ENCODE measurements at places on chromosomes 2 and 18.
A peak's percentile ranks its signal among the peaks of the same experiment; 100 is the strongest.

GRCh38 chr2:238636269-238637073 lies 209.7 kb downstream of the ASB1 start:
- ATAC-seq = no peak

DNA sequence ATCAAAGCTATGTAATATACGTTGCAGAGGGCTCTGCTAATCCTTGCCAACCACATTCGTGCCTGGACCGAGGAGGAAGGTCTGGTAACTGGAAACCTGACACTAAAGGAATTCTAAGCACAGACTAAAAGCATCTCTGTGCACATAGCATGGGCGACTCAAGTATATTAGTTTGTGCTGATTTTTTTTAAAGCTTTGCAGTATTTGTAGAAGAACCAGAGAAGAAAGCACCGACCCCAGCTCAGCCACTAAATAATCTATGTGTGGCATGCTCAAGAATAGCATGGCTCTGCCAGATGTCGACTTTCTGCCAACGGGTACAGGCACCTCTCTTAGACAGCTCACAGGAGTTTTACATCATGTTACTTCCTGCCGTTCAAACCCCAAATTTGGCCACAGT lies 73.2 kb upstream of the NRP2 start:
- no peak for ATAC-seq

DNA sequence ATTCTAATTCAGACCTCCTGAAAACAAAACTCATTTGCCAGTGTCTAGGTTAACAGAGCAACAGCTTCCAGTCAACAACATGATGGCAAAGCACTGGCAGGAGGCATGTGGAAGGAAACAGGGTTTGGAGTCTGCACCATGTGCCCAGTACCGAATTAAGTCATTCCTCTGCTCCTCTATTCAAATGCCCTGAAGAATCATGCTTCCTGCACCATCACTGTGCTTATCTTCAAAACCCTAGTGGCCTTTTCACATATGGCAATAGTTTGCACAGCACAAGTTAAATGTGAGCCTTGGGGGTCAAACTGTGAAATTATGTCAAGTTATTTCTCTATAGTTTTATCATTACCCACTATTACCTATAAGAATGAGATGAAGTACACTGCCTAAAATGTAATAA lies 75.4 kb upstream of the GRB14 start:
- no peak for ATAC-seq

GRCh38 chr18:45236676-45237075 lies 378.6 kb upstream of the SLC14A2 start:
- no peak for ATAC-seq

- ATAC-seq = no peak
These were observed 351.7 kb upstream of the CDH7 start for GRCh38 chr18:65399091-65399490.

DNA sequence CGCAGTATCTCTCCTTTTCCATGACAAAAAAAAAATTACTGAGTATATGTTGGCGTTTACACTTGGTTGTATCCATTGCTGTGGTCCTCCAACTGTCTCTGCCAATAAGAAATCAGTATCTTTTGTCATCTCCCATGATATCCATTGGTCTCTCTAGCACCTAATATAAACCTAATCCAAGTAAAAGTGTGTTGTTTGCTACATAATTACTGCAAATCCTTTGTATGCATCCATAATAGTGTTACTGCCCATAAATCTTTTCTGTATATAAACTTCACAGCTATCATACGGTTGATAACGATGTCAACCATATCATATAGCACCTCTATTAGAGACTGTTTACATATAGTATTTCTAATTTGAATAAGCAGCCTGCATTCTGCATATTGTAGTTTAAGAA lies 226.9 kb downstream of the AGPS start:
- ATAC-seq = no peak

DNA sequence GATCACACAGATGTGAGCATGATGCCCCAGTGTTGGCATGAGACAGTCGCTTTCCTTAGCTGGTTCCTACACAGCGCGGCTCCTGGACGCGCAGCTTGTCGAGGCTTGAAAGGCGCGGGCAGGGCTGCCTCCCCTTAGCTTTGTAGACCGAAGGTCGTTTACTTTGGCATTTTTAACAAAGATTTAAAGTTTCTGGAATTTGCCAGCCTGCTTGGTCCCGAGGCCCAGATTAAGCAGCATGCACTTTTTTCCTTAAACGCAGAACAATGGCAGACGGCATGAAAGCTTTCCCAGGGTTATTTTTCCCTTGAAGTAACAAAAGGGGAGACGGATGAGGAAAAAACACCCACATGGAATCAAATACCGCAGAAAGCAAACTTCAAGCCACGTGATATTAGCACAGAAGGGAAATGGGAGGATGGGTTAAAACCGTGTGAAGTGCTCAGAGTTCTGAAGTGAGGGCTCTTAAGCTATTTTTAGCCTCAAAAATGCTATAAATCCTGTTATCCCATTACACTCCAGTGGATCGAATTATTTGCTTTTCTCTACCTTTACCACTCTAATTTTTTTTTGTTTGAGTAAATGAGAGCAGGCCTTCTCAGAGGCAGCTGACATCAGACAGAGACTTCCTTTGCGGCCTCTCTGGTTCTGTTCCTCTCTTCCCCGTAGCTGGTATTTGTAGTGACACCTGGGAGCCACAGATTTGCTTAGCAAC lies 55.7 kb downstream of the NPAS2 start:
- no peak for ATAC-seq

DNA sequence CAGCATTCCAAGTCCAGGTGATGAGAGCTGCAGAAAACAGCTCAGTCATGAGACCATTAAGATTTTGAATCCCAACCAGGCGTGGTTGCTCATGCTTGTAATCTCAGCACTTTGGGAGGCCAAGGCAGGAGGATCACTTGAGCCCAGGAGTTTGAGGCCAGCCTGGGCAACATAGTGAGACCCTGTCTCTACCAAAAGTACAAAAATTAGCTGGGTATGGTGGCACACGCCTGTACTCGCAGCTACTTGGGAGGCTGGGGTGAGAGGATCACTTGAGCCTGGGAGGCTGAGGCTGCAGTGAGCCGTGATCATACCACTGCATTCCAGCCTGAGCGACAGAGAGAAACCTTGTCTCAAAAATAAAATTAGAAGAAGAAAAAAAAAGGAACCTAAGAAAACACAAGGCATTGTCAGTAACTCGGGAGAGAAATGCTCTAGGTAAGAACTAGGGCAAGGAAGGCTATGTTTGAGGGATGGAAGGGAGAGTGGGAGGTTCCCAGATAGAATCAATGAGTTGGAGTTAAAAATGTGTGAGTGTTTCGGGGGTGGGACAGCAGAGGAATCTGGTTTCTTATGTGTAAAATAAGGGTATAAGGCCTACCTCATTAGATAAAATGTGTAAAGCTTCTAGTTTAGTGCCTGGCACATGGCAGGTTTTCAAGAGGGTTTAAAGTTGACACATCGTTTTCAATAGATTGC lies 23.3 kb upstream of the MTA3 start:
- no peak for ATAC-seq

- no peak for ATAC-seq
These were observed 24.6 kb downstream of the COX7A2L start for GRCh38 chr2:42336361-42336965.

- no peak for ATAC-seq
These were observed 48.8 kb downstream of the TMEM163 start for GRCh38 chr2:134669731-134670669.

GRCh38 chr2:109144271-109144670 lies 15.3 kb downstream of the SH3RF3 start:
- ATAC-seq = no peak

DNA sequence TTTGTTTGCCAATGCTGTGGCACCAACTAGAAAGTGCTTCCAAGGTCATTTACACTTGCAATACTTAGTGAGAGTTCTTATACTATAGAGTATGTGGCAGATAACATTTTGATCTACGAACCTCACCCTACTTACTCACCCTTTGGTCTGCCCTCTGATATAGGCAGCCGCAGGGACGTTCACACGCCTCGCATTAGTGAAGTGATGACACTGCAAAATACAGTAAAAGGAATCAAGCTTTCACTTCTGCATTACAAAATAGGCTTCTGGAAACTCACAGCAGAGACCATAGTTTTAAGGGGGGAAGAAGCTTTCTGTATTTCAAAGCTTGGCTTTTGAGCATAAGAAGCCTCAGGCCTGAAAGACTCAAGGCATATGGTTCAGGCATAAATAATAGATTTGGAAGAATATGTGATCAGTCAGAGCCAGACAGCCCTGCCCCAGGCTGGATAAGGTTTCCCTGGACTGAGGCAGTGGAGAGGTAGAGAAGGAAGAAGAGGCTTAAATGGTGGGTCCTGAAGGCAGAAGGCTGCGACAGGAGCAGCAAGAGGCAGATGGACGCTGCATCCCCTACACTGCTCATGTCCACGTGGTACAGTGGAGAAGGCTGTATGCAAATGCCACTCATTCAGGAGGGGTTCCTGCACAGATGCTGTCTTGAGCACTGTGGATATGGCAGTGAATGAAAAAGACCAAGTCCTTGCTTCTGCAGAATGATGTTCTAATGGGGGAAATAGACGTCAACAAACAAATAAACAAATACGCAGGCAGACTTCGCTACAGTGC lies 63.1 kb downstream of the FECH start:
- no peak for ATAC-seq

- no peak for ATAC-seq
These were observed 251.3 kb downstream of the PARD3B start for GRCh38 chr2:204796581-204796980.

DNA sequence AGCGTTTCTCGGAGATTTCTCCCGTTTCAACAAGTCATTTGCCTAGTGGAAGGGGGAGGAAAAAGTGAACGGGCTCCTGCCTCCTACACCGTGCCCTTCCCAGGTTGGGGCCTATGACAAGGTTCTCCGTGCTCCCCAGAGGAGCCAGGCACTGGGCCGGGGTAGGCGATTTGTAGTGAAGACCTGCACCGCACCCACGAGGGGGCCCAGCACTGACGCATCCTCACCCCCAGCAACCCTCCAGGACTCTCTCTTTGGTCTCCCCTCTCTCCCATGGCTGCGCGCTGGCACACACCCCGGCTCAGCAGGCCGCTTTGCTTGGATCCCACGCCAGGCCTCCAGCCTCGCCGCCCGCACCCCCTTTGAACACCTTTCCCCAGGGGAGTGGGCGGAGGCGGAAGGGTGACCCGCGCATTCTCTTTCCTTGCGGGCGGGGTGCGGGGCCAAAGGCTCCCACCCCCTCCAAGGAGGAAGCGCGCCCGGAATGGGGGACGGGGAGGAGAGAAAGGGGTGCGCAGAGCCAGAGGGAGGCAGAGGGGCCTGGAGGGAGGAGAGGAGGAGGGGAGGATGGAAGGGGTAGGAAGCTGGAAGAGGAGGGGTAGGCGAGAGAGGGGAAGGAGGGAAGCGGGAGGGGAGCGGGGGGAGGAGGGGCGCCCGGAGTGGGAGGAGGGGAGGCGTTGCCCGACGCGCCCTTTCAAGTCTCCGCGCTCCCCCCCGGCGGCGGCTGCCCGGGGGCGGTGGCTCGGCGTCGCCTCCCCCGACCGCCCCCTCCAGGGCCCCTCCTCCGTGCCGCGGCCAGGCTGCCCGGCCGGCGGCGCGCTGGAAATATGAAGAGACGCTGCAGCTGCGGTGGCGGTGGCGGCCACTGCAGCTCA lies at the start of gene APCDD1:
APCDD1 (plus strand) TSS at position 830 of the 875 bp plus-strand sequence. CDS start 347 bp downstream, outside the sequence.
- ATAC-seq = no peak

GRCh38 chr18:11996190-11996754 lies 15.0 kb downstream of the IMPA2 start:
- no peak for ATAC-seq

DNA sequence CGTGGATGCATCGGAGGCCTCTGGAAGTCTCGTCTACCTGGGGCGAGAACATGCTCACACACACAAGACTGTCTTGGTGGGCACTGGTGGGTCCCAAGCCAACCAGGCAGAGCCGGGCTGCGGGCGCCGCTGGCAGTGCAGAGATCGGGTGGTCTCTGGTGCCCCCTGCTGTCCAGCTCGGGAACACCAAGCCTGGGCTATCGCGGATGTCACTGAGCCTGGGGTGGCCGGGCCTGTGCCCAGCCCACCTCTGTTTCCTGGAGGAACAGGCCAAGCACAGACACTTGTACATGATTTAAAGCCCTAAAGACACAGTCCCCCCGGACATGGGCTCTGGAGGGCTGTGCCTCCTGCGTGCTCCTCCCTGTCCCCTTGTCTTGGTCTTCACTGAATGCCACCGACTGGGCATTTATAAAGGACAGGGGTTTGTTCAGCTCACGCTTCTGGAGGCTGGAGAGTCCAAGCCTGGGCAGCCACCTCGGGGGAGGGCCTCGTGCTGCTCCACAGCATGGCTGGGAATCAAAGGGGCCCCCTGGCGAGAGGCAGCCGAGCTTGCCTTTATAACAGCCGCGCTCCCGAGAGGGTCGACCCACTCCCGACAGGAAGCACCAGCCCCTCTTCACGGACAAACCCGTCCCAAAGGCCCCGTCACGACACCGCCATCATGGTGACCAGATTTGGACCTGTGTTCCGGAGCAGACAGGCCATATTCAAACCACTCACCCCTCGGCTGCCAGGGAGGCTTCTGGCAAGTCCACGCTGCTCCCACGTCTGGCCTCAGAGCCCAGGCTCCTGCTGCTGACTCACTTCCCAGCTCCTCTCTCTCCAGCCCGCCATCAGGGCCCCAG lies 3.6 kb upstream of the OTOS start:
- ATAC-seq = peak; percentile 92

GRCh38 chr2:128495996-128496547 lies 177.4 kb upstream of the HS6ST1 start:
- no peak for ATAC-seq

DNA sequence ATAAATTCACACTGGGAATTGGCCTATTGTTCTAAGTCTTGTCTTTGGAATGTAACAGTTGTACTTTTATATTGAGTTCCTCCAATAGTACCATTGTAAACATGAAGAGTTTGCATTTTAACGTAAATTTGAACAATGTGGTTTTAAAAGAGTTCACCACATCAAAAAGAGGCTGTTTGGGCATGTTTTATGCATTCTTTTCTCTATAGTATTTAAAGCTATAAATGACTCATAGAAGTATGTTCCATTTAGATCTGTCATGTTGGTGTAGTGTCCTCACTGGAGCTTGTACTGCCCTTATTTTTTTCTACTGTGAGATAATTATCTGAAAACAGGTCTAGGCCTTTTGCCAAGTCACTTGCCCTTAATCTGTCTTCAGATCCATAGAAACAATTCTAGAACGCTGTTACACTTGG lies 141.9 kb downstream of the RHBDD1 start:
- no peak for ATAC-seq

DNA sequence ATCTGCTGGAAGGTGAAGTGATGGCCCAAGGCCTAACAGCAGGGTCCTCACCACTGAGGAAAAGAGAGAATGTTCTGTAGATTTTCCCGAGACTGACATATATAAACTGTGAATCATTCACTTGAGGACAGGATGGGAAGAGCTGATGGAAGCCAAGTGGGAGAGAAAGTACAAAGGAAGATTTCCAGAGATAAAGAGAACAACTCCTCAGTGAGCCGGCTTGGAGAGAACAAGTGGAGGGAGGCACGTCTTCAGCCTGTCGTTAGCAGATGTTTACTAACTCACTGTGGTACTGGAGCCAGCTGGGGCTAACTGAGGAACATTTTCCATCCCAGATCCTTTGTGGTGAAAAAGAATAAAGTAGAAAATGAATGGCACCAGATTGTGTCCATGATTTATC lies 552.9 kb upstream of the TNP1 start:
- ATAC-seq = no peak

All from activated CD4-positive, CD25-positive, alpha-beta regulatory T cell treated with anti-CD3 and anti-CD28 coated beads, Interleukin-2, amount 50 U/mL, for 24 hours (primary cell).